ACHN (cell line): ENCODE measurements at places on chromosomes 16 and 17.
A peak's percentile ranks its signal among the peaks of the same experiment; 100 is the strongest.

DNA sequence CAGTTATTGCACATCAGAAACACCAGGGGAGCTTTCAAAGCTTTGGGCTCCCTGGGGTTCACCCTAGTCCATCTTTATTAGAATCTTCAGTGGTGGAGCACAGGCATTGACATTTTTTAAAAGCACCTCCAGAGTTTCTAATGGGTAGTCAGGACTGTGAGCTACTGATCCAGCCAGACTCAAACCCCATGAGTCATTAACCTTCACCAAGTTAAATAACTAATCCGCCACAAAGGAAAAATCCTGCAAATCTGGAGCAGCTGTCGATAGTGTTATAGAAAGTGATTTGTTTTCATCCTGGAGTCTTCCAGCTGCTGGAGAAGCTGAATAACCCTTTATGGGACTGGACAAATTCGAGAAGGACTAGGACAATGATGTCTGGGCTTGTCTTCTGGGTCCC lies 93.2 kb upstream of the PIRT start:
- DNase-seq: no peak

- no peak for DNase-seq
Observed at GRCh38 chr17:78233678-78234077, 2.2 kb downstream of the TMEM235 start.

DNA sequence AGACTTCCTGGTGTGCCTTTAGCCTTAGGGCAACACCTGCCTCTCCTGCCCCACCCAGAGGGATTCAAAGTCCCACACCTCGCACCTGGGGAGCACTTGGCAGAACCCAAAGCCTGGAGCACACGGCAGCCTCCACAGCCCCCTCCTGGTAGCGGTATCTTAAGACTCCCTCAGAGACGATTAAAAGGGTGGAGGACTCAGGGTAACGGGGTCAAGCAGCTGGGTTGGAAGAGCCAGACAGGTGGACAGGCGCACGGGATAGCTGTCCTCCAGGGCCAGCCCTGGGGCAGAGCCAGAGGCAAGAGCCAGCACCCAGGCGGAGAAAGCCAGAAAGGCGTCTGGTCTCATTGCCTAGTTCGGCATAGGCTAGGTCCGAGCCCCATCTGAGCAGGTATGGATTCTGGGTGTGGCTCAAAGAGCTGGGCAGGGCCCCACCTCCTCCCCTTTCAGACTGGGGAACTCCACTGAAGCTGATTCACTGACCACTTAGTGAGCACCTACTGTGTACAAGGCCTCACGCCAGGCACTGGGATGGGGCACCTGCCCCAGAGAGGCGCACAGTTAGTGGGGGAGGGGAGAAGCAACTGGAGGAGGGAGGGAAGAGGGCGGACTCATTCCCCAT lies 55.0 kb upstream of the MEAK7 start:
- DNase-seq: no peak

GRCh38 chr16:19685176-19685575 lies 32.9 kb downstream of the KNOP1 start:
- DNase-seq: no peak

GRCh38 chr16:81553080-81553813 lies 108.6 kb downstream of the CMIP start:
- no peak for DNase-seq

DNA sequence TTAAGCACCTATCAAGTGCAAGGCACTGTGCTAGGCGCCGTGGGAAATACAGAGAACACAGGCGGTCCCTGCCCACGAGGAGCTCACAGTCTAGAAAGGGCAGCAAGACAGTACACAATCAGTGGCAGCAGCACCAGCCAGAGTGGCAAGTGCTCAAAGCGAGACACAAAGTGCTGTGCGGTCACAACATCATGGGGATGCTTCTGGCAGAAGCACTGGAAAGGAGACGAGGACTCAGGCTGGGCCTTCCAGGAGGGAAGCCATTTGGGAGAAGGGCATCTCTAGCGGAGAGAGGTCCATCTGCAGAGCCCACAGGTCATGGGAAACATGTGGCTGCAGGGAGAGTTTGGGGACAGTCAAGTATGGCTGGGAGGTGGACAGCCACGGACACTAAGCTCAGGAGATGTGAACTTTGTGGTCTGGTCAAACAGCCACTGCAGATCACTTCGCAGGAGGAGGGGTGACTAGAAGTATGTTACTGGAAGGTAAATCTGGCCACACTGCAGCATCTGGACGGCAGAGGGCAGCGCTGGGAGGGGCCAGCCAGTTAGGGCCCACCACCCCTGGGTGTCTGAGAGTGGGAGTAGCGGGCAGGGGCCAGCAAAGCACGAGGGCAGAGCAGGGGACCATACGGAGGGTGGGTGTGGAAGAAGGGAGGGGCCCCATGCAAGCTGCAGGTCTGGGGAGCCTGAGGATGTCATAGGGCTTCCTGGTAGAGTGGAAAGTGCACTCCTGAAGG lies 71.1 kb downstream of the N4BP1 start:
- no peak for DNase-seq

GRCh38 chr16:1887711-1888354 lies 15.9 kb upstream of the MEIOB start:
- no peak for DNase-seq

- DNase-seq: no peak
Observed at GRCh38 chr17:79113699-79114457, 39.3 kb downstream of the ENGASE start.

GRCh38 chr16:54282202-54282927 lies 4.2 kb downstream of the IRX3 start:
- no peak for DNase-seq

DNA sequence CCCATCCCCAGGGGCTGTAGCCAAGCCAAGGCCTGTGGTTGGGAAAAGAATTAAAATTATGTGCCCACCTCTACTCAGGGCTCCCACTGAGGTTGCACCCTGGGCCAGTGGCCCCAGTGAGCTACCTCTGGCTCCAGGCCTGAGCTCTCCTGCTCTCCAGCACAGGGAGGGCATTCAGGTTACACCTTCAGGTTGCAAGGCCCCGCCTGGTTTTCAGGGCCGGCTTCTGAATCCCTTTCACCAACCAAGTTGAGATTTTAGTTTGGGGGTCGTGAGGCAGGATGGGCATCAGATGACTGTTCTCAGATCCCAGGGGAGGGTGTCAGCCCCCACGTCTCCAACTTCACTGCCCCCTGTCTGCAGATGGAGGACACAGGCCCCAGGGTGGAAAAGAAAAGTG lies 8.0 kb upstream of the KATNB1 start:
- DNase-seq: no peak

GRCh38 chr17:44779211-44780025 lies 20.6 kb downstream of the ADAM11 start:
- peak; percentile 80 for DNase-seq

DNA sequence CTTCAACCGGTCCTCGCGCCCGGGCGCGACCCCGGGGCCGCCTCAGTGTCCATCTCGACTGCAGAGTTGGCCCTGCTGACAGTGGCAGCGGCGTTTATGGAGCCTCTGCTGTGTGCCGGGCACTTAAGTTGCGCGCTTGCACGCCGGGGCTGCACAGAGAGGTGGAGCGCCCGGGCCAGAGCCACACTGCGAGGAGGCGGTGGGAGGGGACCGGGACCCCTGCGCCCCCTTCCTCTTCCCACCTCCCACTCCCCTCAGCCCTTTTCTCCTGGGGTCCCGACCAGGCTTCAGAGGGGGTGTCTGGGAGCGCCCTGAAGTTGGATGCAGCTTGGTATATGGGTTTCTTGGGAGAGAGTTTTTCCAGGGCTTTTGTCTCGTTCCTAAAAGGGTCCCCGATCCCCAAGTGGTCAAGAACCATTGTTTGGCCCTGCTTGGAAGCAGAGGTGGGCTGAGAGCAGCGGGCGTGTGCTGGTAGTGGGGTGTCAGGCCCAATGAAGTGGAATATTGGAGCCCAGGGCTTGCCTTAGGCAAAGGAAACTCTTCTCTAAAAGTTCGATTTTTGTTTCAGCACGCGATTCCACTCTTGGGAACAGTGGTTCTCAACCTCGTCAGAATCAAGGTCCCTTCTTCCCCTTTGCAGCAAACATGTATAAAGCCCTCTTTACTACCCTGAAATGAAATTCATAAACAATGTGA lies 605 bp downstream of the MRTFB start:
- DNase-seq: peak; percentile 44

DNA sequence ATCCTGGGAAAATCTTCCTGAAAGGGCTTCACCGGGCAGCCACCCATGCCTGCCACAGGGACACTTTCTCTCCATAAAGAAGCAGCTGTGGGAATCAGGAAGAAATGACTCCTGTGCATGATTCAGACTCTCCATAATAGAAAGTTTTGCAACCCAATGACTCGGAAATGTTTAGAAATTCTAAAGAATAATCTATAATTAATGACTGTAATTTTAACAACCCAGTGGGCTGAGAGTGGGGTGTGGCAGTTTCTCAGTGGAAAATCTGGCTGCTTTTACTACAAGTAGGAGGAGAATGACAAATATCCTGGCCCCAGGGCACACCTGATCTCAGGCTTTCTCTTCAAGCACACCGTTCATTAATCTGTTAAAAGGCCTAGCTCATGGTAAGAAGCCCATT lies 25.7 kb downstream of the IRF8 start:
- no peak for DNase-seq

GRCh38 chr16:89565506-89566372 lies 5.3 kb downstream of the RPL13 start:
- peak; percentile 61 for DNase-seq

DNA sequence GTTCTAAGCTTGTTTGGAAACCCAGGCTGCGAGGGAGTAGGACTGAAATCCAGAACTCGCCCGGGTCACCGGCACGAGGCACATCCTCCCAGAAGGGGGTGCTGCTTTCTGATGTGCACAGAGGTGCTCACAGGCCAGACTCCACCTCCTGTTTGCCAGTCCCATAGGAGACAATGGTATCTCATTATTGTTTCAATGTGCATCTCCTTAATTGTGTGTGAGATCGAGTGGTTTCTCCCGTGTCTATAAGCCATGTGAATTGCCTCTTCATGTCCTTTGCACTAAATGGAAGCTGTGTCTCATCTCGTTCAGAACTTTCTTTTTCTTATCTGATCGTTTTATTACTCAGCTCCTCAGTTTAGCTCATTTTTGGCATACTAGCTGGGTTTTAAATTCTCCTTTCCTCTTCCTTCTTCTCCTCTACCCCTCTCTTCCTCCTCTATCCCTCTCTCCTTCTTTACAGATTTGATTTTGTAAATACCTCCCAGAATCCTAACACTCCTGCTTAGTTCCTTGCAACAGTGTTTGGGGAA lies 32.1 kb upstream of the PRKCB start:
- DNase-seq: peak; percentile 73

GRCh38 chr17:4166419-4166818 lies 23.4 kb downstream of the CYB5D2 start:
- no peak for DNase-seq

- no peak for DNase-seq
Observed at GRCh38 chr16:11575223-11575589, 11.5 kb downstream of the LITAF start.

GRCh38 chr16:31455601-31456314 lies 3.5 kb upstream of the ARMC5 start:
- DNase-seq: peak; percentile 56

DNA sequence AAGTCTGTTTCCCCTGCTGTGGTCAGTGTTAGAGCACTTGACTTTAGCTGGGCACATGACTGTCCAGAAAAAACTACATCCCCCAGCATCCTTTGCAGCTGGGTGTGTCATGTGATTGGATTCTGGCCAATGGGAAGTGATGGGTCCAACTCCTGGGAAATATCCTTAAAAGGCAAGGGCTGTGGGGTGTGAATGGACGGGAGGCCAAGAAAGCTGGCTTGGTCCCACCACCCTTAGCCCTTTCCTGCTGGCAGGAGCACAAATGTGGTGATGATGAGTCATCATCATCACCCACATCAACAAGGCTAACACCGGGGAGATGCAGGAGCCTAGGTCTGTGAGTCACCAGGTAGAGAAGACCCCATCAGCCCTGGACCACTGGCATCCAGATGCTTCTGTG lies 341.7 kb downstream of the C16orf95 start:
- peak; percentile 87 for DNase-seq

DNA sequence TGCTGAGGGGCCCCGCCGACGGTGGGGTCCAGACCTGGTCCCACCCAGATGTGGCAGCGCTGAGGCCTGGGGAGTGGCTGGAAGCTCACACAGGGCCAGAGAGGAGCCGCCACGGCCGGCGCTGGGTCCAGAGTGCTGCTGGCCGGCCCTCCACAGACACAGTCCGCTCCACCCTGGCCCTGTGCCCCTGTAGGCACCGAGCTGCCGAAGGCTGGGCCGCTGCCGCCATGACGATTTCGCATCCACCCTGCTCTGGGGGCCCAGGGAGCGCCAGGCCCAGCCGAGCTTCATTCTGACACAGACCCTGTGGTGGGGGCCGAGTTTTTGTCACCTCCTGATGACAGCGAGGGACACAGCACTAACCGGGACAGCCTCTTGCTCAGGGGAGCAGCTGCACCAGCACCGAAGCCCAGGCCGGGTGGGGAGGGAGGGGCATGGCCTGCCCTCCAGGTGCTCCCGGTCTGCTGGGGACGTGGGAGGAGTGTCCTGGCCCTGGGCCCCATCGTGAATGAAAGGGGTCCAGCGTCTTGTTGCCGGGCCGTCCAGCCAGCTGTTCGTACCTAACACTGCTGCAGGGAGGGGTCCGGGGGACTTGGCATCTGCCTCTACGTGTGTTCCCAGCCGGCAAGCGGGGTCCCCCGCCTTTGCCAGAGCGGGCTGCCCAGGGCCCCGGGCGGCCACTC lies 27.1 kb upstream of the SSTR5 start:
- DNase-seq: no peak

- no peak for DNase-seq
Observed at GRCh38 chr17:71327376-71328059, 793.3 kb upstream of the SOX9 start.

- DNase-seq: no peak
Observed at GRCh38 chr16:58789351-58789750, 55.2 kb upstream of the GOT2 start.

GRCh38 chr16:17320009-17320408 lies 150.8 kb downstream of the XYLT1 start:
- DNase-seq: no peak

- DNase-seq: no peak
Observed at GRCh38 chr16:88651989-88652761, 1.3 kb upstream of the CYBA start.

DNA sequence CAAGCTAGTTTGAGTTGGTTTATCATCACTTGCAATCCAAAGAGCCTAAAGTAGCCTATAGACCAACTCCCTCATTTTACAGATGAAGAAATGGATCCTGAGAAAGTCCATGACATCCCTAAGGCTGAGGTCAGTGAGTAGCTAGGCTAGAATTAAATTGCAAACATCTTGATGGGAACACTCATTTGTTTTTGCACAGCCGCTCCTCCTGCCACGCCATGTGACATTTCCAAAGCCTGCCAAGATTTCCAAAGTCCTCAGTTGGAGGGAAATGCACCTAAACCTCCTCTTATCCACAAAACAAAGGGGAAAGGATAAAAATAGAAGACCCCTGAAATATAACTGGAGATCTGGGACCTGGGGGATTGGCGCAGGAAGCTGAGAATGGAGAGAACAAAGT lies 15.0 kb downstream of the TMEM92 start:
- DNase-seq: no peak

- peak; percentile 34 for DNase-seq
Observed at GRCh38 chr17:57557416-57557815, 187.7 kb downstream of the CCDC182 start.
